Suprapubic skin (tissue), 4 donors: ENCODE measurements at places on chromosomes 5 and 9. TPM values are rescaled to one million over a fixed set of nuclear protein-coding genes. Genes with fewer than 3 reads are reported as not detected.

GRCh38 chr5:90562341-90562740, 3.7 kb downstream of the ADGRV1 start:
- H3K36me3 ChIP-seq, result no peaks in the 10 kb centered on the region
- no peak for DNase-seq
- peaks cover 15% of the 10 kb centered on the region for H3K4me1 ChIP-seq
- H3K27me3 ChIP-seq, result peaks cover 49% of the 10 kb centered on the region
- H3K4me3 ChIP-seq, result no peak overlapping the region

- H3K4me1 ChIP-seq, result no peaks in the 10 kb centered on the region
- H3K36me3 ChIP-seq, result no peaks in the 10 kb centered on the region
- DNase-seq, result no peak
- no peak overlapping the region for H3K4me3 ChIP-seq
Observed at GRCh38 chr5:59703789-59704188, 189.7 kb downstream of the PDE4D start.

DNA sequence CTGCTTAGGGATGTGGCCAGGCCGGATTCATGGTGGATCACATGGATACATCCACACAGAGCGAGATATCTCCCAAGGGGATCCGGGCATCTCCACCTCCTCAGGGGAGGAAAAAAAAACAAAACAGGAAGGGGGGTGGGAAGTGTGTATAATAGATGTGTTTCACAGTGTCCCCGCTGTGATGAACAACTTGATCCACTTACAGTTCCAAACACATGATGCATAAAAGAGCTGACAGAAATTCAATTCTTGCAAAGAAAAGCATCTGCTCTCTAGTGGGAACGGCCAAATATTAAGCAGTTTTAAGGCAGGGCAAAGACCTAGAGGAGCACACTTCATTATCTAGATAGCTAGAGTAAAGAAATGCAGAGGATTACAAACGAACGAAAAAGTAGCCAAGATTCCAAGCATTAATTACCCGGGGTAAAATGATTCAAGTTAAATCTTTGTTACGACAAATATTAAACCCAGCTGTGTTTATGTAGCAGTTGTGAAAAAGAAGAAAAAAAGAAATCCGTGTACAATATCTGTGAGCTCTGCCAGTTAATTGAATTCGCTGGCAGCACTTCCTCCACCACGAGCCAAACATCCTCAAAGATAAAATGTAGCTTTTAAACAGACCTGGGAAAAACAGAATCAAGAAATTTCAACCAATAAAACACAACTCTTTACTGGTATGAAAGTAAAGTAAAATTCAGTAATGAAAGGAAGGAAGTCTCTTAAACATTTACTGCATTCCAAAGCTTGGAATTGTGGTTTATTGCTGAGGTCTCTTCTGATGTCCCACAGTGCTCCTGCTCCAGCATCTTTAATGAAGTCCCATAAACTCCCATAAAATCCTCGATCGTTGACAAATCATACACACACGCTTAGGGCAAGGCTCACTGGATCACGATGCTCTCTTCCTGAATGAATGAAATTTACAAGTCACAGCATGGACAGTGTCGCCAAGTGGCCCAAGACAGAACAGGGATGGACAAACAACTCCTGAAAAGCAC, 213.0 kb downstream of the CRB2 start:
- DNase-seq, result no peak
- H3K4me3 ChIP-seq, result no peak overlapping the region
- no peaks in the 10 kb centered on the region for H3K27me3 ChIP-seq
- H3K27ac ChIP-seq, result no peak overlapping the region
- peaks cover 10% of the 10 kb centered on the region for H3K4me1 ChIP-seq

GRCh38 chr9:13491493-13492424, 212.3 kb upstream of the MPDZ start:
- no peak for DNase-seq
- H3K4me1 ChIP-seq, result peaks cover 34% of the 10 kb centered on the region
- peak overlapping the region; percentile 44 for H3K27ac ChIP-seq
- H3K4me3 ChIP-seq, result no peak overlapping the region
- H3K36me3 ChIP-seq, result no peaks in the 10 kb centered on the region

The PCDHGC3 gene
- total RNA-seq, result 56.8 TPM

The CTNND2 gene
- total RNA-seq, result 0.76 TPM

The C7 gene
- 45.6 TPM for total RNA-seq

The RANBP17 gene
- 3.0 TPM for total RNA-seq
